ENCODE measurements at places on chromosomes 3 and 15.
A peak's percentile ranks its signal among the peaks of the same experiment; 100 is the strongest.

- DNase-seq = peak; percentile 67
Observed at GRCh38 chr3:47802734-47803479, at the start of gene DHX30. TSS of gene DHX30 (plus strand) at chr3:47803138. CDS start at chr3:47810684, 7,546 bp downstream.

- DNase-seq = no peak
Observed at GRCh38 chr15:54884312-54884711, 312.4 kb downstream of the RSL24D1 start.

DNA sequence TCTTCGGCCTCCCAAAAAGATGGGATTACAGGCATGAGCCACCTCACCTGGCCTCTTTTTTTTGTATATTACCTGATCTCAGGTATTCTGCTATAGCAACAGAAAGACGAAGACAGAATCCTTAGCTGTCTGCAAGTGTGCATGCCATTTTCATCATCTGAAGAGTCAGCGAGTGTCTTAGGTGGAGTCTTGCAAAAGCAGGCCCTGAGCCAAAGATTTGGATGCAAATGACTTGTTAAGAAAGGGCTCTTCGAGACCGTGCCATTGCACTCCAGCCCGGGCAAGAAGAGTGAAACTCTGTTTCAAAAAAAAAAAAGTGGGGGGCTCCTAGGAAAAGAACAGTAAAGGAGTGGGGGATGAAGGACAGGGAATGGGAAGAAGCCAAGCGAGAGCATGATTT lies 10.2 kb upstream of the TRIM69 start:
- DNase-seq = no peak

GRCh38 chr3:86695752-86696151 lies 295.2 kb downstream of the VGLL3 start:
- no peak for DNase-seq

GRCh38 chr15:81216422-81216821 lies 19.7 kb downstream of the IL16 start:
- DNase-seq = no peak

DNA sequence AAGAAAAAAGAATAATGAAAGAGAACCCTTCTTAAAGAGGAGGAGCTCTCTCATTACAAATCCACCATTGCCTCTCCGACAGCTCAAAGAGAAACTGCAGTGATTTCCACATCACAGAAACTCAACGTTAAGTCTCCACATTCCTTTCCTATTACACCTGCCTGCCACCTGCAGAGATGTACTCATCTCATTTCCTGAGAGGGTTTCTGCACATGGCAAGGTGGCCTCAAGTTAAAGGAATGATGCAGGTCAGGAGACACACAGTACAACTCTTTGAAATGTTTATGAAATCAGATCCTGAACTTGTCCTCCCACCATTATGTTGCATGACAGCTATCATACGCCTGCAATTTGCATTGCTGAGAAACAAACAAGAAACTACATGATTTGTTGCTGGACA lies 458.4 kb upstream of the ADAMTS9 start:
- no peak for DNase-seq

DNA sequence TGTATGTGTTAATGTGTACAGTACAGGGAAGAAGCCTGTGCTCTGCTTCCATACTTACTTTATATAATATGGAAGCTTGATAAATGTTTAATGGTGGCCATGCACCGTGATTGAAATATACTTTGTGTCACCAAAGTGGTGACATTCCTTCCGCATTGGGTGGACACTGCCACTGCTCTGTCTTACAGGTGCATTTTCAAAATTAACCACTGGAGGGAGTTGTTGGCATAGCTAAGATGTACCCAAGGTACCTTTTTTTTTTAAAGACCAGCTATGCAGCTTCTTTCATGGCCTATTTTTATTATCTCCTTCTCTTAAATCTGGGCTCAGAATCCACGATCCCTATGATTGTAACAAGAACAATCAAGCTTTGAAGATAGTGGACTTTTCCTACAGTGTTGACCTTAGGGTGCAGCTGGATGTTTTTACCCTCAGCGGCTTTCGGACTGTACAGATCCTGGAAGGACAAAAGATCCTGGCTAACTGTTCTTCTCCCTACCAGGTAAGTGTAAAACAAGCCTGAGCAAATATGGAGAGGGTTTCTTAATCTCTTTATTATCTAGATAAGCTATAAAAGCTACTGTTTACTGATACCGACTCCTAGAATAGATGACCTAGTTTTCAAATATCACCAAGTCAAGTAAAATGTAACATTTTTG lies 21.6 kb upstream of the PAK6 start:
- DNase-seq = peak; percentile 84

DNA sequence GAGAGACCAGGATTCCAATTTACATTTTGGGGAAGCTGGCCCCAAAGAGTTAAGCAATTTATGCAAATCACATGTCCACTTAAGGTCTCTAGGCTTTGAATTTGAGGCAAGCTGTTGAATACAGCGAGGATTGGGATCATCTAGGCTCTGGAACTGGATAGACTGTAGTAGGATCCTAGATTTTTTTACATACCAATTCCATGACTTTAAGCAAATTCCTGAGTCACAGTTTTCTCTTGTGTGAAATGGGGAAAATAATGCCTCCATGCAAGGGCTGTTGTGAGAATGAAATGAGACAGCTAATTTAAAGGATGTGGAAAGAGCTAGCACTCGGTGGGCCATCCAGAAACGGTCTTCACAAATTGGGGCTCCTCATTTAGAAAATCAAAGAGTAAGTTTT lies 103.4 kb downstream of the MINAR1 start:
- no peak for DNase-seq

DNA sequence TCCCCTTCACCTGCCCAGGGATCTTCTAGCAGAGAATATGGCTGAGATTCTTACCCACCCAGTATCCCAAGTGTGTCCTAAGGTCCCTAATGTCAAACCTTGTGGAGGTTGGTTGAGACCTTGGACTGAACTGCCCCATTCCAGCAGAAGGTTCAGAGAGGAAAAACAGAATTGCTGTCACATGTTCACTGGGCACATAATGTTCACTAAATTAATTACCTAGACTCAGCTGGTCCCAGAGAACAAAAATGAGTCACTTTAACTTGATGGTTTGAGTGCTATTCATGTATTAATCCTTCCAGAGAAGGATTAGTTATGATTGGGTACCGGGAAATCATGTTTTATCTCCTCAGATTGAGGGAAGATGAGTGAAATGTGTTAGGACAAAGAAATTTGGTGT lies 171.3 kb upstream of the GADL1 start:
- no peak for DNase-seq

DNA sequence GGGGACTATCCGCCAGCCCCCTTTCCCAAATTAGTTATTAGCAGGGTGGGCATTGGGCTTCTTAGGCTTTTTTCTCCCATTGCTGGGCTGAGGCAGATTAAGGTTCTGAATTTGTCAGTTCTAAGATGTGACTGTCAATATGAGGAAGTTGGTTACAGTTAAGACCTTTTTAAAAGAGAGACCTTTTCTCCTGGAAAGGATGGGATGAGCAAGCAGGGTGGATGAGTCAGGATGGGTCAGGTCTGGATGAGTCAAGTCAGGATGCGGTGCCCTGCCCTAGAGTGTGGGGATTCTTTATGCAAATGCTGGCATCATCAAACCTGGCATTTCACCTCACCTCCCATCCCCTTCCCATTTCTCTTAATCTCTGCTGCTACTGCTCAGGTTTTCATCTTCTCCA lies 1.9 kb downstream of the AEN start:
- DNase-seq = no peak

DNA sequence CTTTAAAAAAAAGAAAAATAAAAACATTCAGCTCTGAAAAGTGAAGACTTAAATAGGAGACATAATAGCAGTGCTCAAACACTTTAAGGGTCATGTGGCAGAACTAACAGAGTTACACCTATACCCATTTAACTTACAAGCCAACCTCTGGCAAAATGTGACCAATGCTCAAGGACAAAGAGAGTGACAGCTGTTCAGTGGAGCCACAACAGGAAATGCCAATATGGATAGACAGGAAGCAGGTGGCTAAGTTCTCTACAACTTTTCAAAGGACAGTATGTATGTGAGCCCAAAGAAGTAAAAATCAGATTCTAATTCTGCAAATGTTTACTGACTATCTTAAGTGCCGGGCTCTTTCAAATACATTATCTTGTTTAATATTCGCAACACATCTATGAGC lies 3.4 kb downstream of the TMCC1 start:
- DNase-seq = no peak

GRCh38 chr15:92098869-92099268 lies 245.4 kb downstream of the SLCO3A1 start:
- no peak for DNase-seq

- no peak for DNase-seq
Observed at GRCh38 chr3:81829937-81830336, 68.5 kb upstream of the GBE1 start.

DNA sequence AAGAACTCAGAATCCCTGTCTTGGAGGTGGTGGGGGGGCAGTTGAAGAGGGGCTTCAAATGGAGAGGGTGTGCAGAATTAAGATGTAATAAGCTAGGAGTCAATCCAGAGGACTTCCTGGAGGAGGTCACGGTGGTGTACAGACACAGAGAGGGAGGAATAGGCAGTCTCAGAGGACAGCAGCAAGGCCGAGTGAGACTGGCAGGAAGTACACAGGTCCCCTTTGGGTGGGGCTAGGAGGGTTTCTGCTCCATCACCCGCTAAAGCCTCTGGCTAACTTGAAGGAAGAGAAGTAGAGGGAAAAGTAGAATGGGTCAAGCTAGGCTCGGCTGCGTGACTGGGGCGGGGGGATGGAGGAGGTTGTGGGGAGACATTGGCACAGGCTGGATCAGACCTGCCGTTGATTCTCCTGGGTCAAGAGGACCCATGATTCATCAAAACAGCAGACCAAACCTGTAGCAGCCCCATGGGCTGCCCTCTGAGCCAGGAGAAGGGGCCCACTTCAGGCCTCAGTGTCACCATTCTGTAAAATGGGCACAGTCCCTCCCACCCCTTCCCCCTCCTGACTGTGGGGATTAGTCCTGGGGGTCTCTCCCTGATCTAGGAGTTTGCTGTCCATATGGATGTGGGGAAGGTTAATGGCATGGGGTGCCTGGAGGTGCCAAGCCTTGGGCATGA lies 16.9 kb downstream of the CSPG4 start:
- DNase-seq = no peak

- DNase-seq = no peak
Observed at GRCh38 chr15:33013827-33014445, 180.6 kb downstream of the FMN1 start.

DNA sequence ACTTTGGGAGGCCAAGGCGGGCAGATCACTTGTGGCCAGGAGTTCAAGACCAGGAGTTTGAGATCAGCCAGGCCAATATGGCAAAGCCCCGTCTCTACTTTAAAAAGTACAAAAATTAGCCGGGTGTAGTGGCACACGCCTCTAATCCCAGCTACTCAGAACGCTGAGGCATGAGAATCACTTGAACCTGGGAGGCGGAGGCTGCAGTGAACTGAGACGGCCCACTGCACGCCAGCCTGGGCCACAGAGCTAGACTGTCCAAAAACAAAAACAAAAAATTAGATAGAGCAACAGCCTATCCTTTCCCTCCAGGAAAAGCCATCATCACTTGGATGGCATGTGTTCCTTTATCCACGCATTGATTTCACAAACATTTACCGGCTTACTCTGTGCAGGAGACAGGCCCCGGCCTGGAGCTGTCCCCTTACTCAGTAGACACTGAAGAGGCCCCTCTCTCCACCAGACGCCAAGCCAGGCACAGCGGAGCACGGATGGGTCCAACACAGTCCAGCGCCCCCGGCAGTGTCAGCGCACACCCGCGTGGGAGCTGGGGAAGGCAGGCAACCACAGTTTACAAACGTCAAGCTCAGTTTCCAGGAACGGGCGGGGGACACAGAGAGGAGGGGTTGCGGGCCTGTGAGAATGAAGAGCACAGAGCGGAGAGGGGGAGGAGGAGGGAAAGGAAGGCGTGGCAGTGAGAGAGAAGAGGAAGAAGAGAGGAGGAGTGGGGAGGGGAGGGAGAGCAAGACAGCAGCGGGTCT lies 3.1 kb downstream of the GP5 start:
- DNase-seq = no peak

DNA sequence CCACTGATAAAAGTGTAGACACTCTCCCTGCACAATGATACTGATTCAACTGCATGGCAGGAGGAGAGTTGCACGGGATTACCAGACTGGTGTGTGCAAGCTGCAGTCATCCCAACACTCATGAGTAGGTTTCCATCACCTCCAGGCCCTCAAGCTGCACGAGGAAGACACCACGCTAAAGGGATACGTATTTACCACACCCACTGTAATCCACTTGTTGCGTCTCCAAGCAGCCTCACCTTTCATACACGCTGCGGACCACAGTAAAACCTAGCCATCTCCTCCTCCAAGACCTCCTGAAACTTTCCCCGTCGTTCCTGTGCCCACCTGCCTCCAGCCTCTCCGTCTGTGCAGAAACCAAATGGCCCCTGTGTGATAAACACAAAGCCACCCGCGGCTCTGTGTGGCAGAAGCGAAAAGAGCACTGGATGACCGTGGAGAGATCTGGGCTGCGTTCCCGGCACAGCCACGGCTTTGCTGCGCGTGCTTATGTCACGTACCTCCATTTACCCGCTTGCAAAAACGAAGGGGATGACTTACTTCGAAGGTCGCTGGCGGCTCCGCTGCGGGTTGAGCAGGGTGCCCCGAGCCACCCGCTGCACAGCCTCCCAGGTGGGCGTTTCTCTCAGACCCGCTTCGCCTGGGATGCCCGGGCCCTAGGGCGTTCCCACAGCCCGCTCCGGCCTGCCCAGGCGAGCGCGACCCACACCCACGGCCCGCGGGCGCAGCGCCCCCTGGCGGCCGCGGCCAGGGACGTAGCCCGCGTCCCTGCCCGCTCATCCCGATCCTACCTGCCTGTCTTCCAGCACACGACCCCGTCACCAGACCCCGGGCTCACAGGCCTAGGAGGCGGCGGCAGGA lies 643 bp downstream of the ABCC5 start:
- peak; percentile 78 for DNase-seq

GRCh38 chr3:54641226-54642014 lies 286.4 kb downstream of the LRTM1 start:
- no peak for DNase-seq

DNA sequence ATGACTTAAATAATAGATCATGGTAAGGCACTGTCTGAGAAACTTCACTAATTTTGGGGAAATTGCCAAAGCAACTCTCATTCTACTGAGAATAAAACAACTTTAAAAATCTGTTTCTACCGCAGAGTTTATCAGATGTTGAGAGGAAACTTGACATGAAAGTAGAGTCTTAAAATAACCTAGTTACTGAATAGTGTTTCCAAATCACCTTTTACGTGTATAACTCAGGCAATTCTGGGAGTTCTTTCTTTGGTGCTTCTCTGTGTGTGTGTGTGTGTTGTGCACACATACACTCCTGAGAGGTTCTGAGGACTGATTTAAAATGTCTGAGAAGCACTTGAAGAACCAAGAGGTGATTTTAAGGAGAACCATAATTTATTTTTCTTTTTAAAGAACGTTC lies 236.6 kb downstream of the SV2B start:
- DNase-seq = no peak

- no peak for DNase-seq
Observed at GRCh38 chr3:55572816-55573215, 85.7 kb upstream of the WNT5A start.
